ENCODE measurements at places on chromosomes 6 and 20.

- no peak for DNase-seq
These were observed 310.4 kb downstream of the HAO1 start for GRCh38 chr20:7629880-7630279.

DNA sequence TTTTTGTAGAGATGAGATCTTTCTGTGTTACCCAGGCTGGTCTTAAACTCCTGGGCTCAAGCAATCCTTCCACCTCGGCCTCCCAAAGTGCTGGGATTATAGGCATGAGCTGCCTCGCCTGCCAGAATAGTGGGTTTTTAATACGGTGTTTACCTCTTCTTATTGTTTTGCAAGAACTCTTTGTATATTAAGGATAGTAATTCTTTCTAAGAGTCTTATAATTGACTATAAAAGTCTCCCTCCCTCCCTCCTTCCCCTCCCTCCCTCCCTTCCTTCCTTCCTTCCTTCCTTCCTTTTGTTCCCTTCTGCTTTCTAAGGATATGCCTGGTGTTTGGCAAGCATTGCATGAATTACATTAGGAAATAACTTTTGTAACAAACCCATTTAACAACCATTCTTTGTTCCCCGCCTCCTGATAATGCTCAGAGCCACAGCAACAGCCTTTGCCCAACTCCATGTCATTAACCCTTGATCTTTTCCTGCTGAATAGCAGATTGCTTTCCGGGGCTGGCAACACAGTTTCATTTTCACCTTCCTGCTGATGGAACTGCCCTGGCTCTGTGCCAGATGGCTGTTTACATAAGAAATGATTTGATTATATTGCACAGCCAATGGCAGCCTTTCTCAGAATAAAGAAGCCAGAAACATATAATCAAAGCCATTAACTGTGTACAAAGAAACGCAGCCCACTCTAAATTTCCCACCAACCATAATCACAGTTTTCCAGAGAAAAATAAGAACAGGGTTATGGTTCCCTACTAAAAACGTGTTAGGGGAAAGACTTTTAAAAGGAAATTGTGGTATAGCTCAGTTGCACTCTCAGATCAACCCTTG, 143.7 kb upstream of the PTPN1 start:
- DNase-seq: no peak

- no peak for DNase-seq
These were observed 712.4 kb downstream of the EPHA7 start for GRCh38 chr6:92706976-92707375.

DNA sequence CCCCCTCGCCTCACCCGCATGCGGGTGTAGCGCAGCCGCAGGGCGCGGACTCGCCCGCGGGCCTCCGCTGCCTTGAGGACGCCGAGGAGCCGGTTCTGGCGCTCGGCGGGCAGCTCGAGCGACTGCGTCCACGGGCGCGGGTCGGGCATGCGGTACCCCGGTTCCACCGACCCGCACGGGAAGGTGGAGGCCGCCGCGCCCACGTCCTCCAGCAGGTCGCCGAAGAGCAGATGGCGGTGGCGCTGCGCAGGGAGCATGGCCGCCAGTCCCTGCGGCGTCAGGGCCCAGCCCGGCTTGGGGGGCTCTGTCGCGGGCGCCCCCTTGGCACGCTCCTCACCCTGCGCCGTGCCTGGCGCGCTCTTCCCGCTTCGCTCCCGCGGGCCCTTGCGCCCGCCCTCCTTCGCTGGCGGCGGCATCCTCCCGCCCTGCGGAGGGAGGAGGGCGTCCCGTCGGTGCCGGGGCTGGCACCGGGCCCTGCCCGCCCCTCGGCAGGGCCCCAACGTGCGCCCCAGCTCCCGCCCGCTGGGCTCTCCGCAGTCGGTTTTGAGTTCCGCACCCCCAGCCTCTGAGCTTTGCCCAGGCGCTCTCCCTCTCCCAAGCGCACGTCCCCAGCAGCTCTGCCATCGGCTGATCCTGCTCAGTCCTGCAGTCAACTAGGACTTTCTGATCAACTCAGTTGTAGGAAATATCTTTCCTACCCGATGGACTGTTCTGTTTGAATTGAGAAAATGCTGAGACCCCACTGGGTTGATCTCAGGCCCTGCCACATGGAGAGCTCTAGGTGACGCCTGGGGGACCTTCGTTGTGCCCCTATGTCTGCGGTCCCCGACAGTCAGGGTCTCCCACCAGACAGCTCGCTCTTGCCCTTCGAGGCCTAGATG, at the start of gene LKAAEAR1:
Gene LKAAEAR1 (minus strand): TSS at position 595 of the 881 bp plus-strand sequence. CDS start 179 bp downstream, at position 416.
- DNase-seq: no peak

DNA sequence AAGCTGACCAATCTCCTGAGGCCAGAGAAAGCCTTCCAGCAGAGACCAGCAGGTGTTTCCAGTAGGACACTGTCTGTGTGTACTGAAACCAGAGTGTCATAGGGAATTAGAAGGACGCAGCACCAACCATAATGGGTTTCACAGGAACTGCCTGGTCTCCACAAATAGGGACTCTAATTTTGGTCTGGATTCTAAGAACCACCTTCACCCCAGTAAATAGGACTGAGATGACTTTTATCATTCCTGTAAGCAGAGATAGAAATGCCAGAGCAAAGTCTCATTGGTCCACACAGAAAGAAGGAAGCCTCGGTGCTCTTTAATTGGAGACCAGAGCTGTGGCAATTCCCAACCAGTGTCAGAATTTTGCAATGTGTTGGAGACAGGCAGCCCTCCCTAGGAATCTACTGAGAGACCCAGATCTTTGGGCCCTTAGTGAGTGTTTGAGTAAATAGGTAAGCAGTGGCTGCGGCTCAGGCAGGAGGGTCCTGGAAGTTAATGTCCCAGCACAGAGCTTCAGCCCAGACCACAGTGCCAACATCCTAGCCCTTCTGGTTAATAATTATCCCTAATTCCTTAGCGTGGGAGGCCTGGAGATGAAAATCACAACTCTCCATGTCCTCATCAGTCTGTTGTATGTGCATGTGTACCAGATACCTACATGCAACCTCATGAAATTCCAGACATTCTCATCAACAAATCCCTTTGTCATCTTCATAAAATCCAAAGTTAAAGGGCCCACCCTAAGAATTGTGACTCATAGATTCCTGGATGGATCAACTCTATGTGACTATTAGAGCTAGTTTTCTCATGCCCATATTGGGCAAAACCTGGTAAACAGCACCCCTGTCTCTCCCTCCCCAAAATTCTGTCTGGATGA, 81.2 kb downstream of the UNC5CL start:
- DNase-seq: no peak

- DNase-seq: no peak
These were observed 16.5 kb downstream of the MDFI start for GRCh38 chr6:41654698-41655151.

- no peak for DNase-seq
These were observed 1.3 kb upstream of the PPP1R3G start for GRCh38 chr6:5083813-5084359.

- no peak for DNase-seq
These were observed 63.1 kb downstream of the ASCC3 start for GRCh38 chr6:100818066-100818465.

- no peak for DNase-seq
These were observed 3.5 kb upstream of the PRIM2 start for GRCh38 chr6:57313711-57314471.

- no peak for DNase-seq
These were observed 18.2 kb downstream of the BCL2L1 start for GRCh38 chr20:31704225-31705119.

DNA sequence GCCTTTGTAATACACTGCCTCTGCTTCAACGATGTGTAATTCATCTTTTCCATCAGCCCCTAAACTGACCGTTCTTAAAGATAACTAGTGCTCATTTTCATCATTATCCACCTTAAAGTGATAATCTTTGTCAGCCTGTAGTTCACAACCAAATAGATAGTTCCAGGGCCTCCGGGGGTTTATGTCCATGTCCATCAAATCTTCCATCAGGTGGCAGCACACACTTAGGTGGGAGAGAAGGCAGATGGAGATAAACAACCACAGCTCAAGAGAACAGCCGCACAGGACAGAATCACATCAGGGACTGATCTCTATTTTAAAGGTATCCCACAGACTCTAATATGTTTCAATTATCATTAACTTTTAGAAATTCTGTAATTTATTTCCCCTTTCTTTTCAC, 90.9 kb downstream of the LMBRD1 start:
- DNase-seq: no peak

DNA sequence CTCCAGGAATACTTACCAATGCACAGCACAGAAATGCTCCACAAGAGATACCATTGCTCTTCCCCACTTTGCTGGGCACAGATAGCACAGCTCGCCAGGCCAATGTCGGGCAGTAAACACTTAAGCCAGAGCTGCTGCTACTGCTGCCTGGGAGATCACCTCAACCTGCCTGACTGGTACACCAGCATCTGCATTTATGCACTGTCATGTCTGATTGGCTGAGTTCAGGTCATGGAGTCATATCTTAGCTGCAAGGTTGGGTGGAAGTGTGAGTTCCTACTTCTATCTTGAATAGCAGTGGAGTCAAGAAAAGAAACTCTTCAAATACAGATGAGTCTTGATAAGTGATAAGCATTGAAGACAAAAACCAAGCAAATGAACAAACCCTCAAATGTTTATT, 10.9 kb upstream of the ADGRF4 start:
- no peak for DNase-seq

GRCh38 chr6:37502703-37503291, 3.1 kb upstream of the CCDC167 start:
- DNase-seq: no peak

- DNase-seq: no peak
These were observed 25.5 kb upstream of the CAP2 start for GRCh38 chr6:17367868-17368267.

DNA sequence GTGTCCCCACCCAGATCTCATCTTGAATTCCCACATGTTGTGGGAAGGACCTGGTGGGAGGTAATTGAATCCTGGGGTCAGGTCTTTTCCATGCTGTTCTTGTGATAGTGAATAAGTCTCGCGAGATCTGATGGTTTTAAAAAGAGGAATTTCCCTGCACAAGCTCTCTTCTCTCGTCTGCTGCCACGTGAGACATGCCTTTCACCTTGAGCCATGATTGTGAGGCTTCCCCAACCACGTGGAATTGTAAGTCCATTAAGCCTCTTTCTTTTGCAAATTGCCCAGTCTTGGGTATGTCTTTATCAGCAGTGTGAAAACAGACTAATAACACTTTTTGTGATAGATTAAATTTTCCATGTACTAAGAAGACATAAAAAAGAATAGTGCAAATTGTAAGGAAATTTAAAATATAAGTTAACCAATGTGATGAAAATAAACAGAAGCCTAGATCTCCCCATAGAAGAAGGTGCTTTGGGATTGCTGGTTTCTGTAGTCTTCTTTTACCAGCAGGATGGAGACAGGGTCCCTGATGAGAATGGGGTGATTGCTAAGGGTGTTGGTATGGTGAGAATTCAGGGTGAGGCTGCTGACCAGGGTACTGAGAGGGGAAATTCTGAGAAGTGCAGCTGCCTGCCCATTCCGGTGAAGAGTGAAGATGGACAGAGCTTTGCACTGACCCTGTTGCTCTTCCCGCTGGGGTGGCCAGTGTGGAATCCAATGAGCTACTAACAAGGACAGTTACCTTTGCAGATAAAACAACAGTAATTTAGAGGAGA, 50.7 kb downstream of the BMP2 start:
- no peak for DNase-seq

GRCh38 chr6:20640181-20640580, 105.9 kb downstream of the CDKAL1 start:
- DNase-seq: no peak

- DNase-seq: no peak
These were observed 76.1 kb downstream of the PRKN start for GRCh38 chr6:162651505-162651904.

DNA sequence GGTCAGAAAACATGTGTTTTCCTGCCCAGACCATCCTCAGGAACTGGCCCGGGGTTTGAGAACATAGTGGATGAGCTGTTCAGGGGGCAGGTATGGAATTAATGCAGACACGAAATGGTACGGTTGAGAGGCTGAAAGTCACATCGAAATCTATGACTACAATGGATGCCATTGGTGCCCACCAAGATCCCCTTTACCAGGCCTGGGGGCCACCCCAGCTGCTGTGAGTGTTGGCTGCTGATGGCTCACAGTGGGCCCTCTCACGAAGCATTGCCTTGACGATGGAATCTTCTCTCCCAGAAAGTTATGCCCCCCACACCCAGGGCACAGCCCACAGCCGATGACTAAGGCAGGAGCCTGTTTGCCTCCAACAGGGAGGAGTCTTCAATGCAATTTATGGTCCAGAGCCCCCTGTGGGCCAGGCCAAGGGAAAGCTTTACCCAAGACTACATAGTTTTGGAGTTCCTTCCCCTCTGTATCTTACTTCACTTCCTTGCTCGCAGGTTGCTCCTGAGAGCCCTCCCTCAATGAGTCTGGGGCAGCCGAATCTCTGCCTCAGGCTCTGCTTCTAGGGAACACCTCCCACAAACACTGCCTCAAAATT, 92.6 kb downstream of the BFSP1 start:
- no peak for DNase-seq

GRCh38 chr6:43335469-43335868, 26.8 kb upstream of the CRIP3 start:
- DNase-seq: no peak
